ENCODE measurements at places on chromosomes 12 and 14. TPM values are rescaled to one million over a fixed set of nuclear protein-coding genes. Genes with fewer than 3 reads are reported as not detected.

NTN4 gene
- total RNA-seq = not detected

A2ML1 gene
- total RNA-seq = not detected

TC2N gene
- total RNA-seq = 19.9 TPM

TCL1A gene
- total RNA-seq = not detected

PRB2 gene
- not detected for total RNA-seq

DNA sequence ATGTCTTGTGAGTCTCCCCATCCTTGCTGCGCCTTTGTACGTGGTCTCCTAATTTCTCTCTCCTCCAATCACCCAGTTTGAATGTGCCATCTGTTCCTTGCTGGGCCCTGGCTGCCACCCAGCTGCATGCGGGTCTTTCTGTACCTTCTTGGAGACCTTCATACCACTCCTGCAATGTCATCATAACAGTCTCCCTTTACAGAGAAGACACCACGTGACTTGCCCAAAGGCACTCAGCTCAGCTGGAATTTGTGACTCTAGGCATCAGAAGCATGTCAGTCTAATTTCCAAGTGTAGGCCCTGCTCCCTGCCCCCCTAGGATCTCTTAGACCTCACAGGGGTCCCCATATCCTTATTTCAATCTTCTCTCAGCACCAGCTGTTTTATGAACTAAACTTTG is 284.2 kb downstream of the TTC8 start:
- no peak for DNase-seq

DNA sequence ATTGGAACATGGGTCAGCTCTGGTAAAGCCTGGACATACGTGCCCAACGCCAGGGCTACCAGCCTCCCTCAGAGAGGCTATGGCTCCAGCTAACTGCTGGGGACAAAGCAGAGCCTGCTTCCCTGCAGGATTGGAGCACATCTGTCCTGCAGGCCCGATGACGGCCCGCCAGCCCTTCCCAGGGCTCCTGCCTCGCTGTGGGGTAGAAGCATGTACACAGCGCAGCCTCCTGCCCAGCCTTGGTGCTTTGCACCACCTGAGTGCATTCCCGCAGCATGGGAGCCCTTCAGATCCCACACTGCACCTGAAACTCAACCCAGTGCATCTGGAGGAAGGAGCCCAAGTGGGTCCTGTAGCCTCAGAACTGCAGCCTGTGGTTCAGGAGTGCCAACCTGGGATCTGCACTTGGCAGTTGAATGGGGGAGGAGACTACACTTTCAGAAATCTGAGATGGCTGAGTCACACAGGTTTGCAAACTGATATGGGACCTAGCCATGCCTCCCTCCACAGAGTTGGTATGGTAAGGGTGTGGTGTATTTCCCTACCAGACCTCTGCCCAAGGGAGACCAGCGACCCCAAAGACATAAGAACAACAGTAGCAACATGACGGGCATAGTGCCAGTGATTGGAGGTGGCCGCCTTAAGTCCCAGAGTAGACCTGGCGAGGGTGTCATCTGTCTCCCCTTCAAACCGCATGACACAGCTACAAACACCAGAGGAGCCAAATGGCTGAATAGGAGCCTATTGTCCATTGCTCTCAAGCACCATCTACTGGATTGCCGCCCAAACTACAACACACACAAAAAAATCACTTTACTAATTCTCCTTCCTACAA is 273.9 kb upstream of the MIS18BP1 start:
- no peak for DNase-seq

- DNase-seq = no peak
Observed at GRCh38 chr12:1995205-1995896, 8.9 kb downstream of the DCP1B start.

DNA sequence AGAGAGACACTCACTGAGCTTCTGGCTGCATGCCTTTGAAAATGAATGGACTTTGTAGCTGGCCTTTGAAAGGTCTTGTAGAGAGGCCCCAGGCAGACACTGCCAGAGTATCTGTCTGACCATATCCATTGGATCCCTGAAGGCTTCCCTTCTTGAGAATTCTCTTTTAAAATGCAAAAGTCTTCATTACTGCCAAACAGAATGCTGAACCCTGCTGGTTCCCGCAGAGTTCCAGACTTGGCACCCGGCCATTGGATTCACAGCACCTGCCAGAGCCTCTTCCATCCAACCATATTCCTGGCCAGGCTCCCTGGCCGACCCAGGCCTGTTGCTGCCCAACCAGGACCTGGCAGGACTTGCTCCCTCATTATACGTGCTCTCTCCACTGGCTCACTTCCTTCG is 182.5 kb downstream of the GXYLT1 start:
- DNase-seq = no peak

GRCh38 chr12:32896432-32897280 is at the start of gene PKP2:
Gene PKP2 (minus strand): TSS chr12:32896777. CDS start chr12:32896731, 46 bp downstream.
- DNase-seq = no peak

- DNase-seq = no peak
Observed at GRCh38 chr14:64610049-64610746, 60.4 kb downstream of the PPP1R36 start.

DNA sequence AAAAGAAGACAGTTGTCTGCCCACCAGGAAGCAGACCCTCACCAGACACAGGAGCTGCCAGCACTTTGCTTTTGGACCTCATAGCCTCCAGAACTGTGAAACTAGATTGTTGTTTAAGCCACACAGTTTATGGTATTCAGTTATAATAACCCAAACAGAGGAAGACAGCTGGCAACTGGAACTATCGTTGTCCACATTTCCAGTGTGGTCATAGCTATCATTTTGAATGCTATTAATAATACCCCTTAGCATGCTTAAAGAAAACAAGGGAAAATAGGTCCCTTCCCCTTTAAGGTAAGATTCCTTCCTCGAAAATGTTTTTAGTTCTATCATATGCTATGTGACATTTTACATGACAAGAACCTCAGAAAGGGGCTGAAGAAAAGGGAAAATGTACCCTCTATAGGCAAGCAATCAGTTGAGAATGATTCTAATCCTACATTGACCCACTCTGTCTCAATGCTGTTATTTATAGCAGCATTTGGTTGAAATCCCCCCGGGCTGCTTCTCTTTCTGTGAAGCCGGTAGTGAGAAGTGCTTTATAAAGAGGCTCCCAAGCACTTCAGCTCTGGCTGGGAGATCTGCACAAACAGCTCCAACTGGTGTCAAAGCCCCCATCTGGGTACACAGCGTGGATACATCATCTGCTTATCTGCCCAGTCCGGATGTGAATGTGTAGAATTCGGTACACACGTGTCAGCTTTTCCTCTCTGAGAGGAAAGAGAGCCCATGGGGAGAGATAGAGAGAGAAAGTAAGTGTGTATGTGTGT is 221.2 kb upstream of the FLRT2 start:
- DNase-seq = no peak

DNA sequence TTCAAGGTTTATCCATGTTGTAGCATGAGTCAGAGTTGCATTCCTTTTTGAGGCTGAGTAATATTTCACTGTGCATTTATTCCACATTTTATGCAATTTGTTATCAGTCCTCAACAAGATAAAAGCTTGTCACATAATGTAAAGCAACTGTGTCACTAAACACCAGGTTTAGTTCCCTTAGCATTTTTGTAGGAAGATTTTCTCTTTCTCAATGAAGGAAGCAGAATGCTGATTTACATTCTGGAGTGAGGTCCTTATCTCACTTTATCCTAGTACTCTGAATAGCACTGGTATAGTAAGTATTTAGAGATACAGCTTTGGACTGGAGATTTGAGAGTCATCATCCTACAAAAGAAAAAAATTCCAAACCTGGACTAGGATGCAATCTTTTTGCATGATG is 9.8 kb upstream of the EXD2 start:
- no peak for DNase-seq

GRCh38 chr12:82008251-82008650 is 249.1 kb upstream of the PPFIA2 start:
- no peak for DNase-seq

GRCh38 chr12:101470939-101471338 is 4.2 kb upstream of the SPIC start:
- DNase-seq = no peak

- DNase-seq = no peak
Observed at GRCh38 chr12:27332407-27332713, 276 bp upstream of the BMAL2 start.

DNA sequence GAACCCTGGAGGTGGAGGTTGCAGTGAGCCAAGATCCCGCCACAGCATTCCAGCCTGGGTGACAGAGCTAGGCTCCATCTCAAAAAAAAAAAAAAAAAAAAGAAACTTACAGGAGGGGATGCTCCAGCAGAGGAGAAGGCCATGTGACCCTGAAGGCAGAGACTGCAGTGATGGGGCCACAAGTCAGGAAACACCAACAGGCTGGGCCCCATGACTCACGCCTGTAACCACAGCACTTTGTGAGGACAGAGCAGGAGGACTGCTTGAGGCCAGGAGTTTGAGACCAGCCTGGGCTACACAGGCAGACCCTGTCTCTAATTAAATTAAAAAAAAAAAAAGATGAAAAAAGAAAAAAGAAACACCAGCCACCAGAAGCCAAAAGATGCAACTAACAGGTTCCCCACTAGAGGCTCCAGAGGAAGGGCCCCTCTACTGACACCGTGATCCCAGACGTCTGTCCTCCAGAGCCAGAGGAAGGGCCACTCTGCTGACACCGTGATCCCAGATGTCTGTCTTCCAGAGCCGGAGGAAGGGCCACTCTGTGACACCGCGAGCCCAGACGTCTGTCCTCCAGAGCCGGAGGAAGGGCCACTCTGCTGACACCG is 9.1 kb upstream of the GLT1D1 start:
- no peak for DNase-seq

- DNase-seq = no peak
Observed at GRCh38 chr12:95790917-95791849, 619 bp upstream of the NTN4 start.

DNA sequence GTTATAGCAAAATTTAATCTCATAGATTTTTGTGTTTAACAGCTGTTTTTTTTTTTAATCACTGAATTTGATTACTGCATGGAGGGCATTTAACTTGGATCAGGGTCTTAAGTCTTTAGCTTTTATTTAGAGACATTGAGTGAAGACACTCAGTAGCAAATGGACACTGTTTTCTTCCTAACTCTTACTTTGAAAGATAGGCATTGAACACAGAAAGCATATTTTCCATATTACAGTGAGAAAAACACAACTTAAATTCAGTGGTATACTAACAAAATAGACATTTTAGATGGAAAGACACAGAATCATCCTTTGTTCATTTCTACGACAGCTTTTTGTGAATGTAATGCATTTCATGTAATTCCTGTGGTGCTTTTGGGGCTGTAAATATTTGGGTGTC is 571.8 kb downstream of the PRKD1 start:
- DNase-seq = no peak

- DNase-seq = no peak
Observed at GRCh38 chr14:52399921-52400595, 85.9 kb downstream of the PTGER2 start.
